ENCODE measurements at places on chromosomes 16 and 17.
A peak's percentile ranks its signal among the peaks of the same experiment; 100 is the strongest.

DNA sequence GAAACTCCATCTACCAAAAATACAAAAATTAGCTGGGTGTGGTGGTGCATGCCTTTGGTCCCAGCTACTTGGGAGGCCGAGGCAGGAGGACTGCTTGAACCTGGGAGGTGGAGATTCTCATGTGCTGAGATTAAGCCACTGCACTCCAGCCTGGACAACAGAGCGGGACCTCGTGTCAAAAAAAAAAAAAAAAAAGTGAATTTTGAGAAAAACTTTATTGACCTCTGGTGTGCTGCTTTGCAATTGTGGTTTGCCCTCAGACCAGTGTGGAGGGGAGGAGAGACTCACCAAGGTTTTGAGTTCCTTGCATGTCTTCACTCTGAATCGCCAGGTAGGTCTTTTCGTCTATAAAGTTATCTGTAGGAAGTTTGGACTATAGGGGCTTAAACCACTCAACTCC lies 145.2 kb downstream of the CPPED1 start:
- no peak for DNase-seq

- DNase-seq: no peak
Observed at GRCh38 chr17:7018331-7018964, 4.4 kb upstream of the BCL6B start.

DNA sequence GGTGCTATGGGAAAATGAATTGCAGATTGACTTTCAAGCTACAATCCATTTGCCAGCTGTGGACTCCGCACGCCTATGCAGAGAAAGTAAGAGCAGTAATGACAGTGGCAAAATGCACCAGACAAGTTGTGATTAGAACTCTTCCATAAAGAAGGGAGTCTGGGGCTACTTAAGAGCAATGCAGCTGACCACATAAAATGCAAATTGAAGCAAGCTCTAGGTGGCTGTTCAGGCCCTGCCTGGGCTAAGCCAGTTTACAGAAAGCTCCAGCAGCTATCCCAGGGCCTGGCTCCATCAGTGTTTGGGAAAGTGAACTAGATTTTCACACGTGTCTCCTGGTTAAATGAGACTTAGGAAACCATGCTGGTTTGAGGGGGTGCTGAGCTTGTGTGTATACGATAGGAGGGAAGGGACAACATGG lies 2.2 kb upstream of the MAP2K6 start:
- no peak for DNase-seq

DNA sequence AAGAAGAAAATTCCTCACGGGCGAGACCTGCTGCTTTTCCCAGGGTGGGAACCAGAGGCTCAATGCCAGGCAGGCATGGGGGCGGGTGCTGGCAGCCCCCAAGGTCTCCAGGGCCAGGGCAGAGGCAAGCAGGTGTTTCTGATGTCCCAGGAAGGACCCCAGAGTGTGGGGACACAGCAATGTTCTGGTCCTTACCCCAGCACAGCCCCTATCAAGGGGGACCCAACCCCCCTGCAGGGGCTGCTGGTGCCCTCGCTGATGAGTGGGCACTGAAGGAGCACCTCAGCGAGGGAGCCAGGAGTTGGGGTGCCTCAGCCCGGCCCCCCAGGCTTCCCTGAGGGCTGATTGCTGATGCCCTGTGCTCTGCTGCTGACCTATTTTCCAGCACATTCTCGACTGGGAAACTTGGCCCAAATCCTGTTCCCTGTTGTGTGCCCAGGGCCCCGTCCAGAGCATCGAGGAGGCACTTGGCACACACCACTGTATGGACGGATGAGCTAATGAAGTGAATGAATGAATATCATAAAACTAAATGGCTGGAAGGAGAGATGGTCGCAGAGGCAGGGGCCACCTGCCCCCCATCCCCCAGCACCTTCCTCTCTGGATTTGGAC lies 2.8 kb downstream of the DBNDD1 start:
- no peak for DNase-seq

GRCh38 chr17:50020841-50021599 lies 26.0 kb upstream of the DLX3 start:
- no peak for DNase-seq

- peak; percentile 60 for DNase-seq
Observed at GRCh38 chr17:21689604-21690003, 2.7 kb upstream of the KCNJ18 start.

DNA sequence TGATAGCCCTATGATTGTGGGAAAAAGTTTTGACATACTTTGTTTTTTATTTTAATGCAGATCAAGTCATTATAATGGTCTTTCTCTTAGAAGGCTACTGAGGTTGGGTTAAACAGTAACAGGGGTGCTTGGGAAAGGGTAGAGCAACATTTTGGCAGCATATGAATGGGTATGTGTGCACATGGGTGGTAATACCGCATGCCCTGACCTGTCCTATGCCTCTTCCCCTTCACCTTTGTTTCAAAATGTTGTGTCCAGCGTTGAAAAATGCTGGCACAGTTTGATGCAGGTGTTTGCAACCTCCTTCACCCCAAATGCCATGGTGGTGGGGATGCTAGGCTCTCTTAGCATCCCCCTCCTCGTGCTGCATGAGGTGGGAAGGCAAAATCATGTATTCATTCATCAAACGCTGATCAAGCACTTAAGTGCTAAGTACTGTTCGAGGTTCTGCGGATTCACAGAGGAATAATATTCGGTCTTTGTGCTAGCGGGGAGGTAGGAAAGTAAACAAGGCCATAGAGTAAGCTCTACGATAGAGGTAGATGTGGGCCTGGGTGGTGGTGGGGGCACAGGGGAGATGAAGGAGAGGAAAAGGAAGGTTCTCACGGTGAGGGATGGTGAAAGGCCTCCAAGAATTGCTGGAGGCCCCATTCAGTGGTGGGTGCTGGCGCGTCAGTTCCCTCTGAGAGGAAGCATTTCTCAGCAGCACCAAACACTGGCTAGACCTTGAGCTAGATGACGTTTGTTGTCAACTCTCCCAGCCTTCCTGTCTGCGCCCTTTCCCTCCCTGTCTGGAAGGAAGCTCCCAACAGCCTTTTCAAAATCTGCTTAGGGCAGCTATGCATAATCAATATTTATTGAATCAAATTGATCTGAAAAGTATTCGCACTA lies 13.3 kb upstream of the MARCHF10 start:
- DNase-seq: no peak

- DNase-seq: no peak
Observed at GRCh38 chr17:15470536-15470935, 3.1 kb upstream of the CDRT4 start.

- DNase-seq: no peak
Observed at GRCh38 chr17:40022497-40022896, 7.3 kb downstream of the CSF3 start.

GRCh38 chr16:11063448-11064201 lies 119.3 kb downstream of the CLEC16A start:
- no peak for DNase-seq

GRCh38 chr16:81493755-81494433 lies 49.3 kb downstream of the CMIP start:
- no peak for DNase-seq

GRCh38 chr17:77420095-77420803 lies 279.5 kb downstream of the SEC14L1 start:
- DNase-seq: no peak

GRCh38 chr16:68592466-68593337 lies 52.4 kb upstream of the CDH3 start:
- DNase-seq: no peak

GRCh38 chr16:30518552-30518951 lies 7.8 kb downstream of the ZNF768 start:
- no peak for DNase-seq

GRCh38 chr17:72940496-72940895 lies 152.0 kb downstream of the SLC39A11 start:
- DNase-seq: no peak

DNA sequence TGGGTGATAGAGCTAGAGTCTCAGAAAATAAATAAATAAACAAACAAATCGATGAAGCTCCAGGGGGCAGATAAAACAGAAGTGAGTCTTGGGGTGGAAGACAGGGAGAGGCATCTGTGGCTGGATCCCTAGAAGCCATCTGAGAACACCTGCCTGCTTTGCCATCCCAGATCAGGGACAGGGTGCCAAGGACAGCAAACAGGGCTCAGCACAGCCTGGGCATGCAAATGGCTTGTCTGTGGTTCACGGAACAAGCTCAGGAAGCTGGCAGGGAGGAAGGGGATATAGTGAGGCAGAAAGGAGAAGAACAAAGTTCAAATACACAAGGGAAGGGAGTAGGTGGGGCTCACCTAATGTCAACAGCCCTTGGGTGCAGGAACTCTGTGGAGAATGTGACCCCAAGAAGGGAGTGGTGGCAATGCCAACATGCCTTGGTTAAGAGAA lies 27.5 kb downstream of the TRIM25 start:
- no peak for DNase-seq

DNA sequence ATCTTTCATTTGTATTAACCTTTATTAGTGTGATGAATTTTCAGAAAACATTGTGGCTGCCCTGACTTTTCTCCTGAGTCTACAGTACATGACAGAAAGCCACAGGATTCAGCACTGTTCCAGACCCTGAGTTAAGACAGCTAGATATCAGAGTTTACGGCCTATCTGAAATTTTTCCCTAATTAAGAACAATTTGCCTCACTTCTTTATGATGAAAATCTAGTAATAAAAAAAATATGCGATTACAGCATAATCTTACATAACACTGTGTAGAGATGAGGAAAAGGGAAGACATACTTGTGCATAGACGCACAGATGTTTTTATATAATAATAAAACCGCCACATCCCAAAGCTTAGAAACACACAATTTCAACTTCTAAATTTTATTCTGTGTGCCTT lies 7.3 kb downstream of the SPOP start:
- DNase-seq: no peak

GRCh38 chr17:17636272-17636885 lies 44.9 kb upstream of the PEMT start:
- DNase-seq: no peak

DNA sequence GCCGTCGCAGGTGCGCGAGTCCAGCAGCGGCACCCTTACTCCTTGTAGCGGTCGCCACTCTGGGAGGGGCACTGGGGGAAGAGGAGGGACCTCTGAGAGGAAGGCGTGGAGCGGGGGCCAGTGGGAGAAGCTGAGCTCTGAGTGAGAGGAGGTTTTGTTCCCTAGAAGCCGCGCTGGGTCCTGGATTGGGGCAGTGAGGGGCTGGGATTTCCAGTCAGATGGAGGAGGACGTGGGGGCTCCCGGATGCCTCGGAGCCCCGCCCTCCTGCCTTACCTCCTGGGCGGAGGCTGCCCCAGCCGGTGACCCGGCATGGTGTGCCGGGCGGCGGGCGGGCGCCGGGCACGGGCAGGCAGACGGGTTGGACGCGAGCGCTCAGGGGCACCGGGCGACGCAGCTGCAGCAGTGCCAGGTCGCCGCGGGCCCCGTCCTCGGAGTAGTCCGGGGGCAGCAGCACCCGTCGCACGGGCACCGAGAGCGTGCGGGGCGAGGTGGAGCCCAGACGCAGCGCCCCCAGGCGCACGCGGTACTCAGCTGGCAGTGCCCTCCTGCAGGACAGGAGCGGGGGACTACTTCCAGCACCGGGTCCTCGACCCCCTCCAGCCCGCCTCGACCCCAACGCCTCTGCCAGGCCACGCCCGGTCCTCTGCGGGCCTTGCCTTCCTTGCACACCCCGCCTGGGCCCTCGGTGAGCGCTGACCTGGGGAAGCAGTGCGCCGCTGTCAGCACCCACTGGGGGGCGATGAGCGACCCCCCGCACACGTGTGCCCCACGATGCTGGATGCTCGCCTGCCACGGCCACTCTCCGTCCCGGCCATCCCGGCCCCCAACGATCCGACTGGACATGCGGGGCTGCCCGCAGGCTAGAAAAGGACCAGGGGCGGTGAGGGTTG lies 2.0 kb downstream of the PRSS33 start:
- DNase-seq: no peak

DNA sequence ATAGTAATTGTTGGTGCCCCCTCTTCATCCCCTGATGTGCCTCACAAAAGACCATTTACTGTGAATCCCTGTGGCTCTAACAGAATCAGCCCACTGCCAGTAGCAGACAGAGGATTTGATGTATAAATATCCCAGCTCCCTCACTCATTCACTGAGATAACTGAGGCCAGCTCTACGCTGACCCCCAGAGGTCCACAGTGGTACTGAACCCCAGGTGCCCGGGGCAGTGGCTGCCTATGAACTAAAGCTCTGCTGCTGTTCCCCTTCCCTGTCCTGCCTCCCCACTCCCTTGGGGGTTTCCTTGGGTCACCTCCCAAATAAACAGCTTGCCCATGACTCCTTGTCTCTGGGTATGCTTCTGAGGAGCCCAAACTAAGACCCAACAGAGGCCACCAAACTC lies 295.8 kb downstream of the FOXL1 start:
- DNase-seq: no peak

- DNase-seq: no peak
Observed at GRCh38 chr17:67867591-67867990, 42.3 kb downstream of the BPTF start.

DNA sequence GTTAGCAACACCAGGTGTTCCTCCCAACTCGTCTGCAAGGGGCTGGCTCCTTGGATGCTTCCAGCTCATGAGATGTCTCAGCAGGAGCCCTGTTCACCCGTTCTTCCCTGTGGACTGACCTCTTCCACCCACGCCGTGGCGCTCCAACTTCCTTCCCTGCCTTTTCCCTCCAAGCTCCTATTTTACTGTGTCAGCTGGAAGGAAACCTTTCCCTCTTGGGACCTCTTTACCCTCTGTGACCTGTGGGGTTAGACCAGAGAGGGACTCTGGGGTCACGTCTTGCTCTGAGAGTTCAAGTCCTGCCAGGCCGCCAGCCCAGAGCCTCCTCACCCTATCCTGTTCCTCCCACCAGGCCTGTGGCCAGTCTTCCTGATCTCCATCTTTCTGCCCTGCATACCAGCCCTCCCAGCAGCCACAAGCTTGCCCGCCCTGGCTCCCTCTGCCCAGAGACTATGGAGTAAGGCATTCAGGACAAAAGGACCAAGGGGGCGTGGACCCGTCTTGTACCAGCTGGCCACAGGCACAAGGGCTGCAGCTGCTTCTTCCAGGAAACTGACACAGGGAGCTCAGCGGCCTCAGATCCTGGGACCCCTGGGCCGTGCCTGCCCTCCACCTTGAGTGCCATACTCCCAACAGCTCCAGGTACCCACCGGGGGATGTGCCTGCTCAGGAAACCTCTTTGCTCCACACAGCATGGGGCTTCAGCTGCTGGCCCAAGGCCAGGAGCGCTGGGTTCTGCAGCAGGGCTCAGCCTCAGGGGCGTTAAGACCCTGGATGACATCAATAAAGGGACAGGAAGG lies 3.0 kb downstream of the PAQR4 start:
- DNase-seq: no peak

DNA sequence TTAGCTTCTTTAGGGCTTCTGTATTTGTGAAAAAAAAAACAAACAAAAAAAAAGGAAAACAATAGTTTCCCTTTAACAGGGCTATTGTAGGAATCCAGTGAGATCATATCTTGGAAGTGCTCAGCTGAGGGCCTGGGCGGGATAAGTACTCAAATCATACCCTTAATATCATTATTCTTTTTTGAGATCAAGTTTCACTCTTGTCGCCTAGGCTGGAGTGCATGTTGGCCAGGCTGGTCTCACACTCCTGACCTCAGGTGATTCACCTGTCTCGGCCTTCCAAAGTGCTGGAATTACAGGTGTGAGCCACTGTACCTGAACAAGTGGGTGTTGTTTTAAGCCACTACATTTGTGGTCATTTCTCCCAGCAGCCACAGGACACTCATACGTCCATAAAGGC lies 87.0 kb downstream of the CDH13 start:
- DNase-seq: no peak

- DNase-seq: no peak
Observed at GRCh38 chr16:21645261-21645721, 7.1 kb downstream of the IGSF6 start.
